Muscle of arm (tissue), 14 donors: ENCODE measurements at places on chromosomes 4 and X.

DNA sequence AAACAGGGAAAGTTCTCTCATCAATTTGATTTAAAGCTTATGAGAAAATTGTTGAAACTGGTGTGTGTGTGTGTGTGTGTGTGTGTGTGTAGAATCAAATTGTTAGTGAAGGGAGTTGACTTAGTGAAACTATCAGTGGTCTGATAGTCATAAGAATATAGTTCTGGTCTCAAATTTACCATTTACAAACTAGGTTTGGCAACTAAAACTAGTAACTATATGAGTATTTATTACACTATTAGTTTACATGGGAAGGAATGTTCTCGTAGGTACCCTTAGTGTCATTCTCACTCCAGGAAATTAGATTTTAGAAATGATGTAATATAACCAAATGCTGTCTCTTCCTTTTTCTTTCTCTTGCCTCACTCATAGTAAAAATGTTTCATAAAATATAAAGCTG, 11.9 kb downstream of the SULT1E1 start:
- DNase-seq: no peak

GRCh38 chr4:48602763-48603162, 112.7 kb downstream of the ZAR1 start:
- DNase-seq: no peak

- no peak for DNase-seq
Observed at GRCh38 chr4:110128029-110128428, 70.4 kb downstream of the ELOVL6 start.

DNA sequence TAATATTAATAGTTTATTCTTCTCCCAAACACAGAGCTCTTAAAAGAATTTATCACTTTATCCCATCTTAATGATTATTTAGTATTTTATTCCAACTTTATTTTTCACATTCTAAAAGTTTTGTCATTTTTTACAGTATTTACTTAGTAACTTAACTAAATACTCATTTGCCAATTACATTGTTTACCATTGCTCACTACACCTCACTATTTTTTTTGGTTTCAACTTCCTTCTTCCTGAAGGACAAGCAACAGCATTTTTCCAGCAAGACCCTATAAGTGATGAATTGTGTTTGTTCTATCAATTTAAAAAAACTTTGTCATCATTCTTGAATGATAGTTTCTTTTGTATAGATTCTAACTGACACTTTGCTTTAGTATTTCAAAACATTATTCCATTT, 19.4 kb upstream of the SRD5A3 start:
- DNase-seq: no peak

DNA sequence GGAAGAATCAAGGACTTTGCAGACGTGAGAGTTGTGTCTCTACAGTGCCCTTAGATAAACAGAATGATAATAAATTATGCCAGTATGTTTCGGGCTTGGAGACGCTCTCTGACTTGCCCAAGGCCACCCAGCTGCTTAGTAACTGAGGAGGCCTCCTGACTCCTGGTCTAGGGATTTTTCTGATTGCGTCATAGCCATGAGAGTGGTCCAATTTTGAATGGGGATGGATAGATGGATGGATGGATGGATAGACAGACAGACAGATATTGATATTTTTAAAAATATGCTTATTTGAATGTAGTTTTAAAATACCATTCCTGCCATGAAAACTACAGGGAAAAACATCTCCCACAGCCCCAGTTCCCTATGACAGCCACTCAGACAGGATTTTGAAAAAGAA, 15.5 kb downstream of the ARHGAP36 start:
- no peak for DNase-seq

DNA sequence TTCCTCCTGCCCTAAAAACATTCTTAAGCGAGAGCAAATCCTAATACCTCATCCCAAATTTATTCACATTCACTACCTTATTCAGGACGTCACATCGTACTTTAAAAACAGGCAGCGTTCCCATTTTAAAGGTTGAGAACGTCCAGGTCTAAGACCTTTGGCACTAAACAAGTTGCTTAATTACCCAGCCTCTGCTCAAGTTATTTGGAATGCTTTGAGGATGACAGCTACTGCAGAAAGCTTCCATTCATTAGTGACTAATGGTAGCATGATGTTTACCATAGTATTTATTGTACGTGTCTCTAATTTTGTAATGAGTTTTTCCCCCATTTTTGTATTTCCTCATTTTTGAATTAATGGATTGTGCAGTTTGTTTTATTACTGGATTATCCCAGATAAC, 1.5 kb downstream of the USP38 start:
- DNase-seq: no peak

DNA sequence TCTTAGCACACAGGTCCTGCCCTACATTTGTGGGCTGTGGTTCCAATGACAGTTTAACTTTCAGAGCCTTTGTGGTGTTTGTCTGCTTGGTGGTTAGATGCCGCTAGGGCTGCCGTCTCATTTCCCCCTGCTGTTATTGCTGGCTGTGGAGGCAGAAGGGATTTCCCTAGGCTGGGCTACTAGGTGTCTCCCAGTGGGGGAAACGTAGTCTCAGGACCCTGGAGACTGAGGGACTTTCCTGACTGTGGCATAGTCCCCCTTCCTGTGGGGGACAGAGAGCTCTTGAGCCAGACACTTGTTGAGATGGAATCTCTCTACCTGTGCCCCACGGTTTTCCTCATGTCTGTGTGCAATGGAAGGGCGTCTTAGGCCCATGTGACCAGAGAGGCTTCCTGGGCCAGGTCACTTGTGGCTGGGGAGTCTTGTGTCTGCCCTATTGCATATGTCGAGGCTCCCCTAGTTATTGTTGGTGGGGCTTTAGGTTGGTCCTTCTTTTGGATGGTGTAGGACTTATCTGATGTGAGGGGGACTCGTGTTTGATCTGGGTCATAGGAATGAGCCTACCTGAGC, 68.2 kb downstream of the ARHGAP10 start:
- no peak for DNase-seq

- DNase-seq: no peak
Observed at GRCh38 chr4:76199664-76200211, 13.9 kb downstream of the SCARB2 start.

DNA sequence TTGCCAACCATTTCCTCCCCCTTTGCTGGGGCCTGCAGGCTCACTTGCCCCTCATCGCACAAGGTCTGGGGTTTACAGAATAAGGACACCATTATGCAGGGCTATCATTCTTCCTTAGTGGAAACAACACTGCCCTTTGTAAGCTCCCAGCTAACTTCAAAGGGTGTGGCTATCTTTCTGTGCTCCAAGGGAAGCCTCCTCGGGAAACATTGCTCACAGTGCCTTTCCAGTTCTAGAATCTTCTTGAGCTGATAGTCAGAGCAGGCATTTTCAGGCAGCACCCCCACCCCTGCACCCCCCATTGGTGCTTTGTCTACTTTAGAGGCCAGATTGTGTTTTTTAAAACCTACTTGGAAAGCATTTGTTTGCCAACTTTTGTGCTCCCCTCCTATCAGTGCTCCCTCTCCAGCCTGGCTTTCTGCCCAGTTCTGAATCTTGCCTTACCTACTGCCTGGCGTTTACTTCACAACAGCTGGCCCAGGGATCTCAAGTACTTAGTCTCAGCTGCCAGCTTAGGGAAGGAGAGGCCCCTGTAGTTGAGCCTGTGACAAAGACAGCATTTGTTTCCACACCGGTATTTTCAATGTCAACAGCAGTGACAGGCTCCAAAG, 53.5 kb downstream of the PLAC1 start:
- DNase-seq: no peak

DNA sequence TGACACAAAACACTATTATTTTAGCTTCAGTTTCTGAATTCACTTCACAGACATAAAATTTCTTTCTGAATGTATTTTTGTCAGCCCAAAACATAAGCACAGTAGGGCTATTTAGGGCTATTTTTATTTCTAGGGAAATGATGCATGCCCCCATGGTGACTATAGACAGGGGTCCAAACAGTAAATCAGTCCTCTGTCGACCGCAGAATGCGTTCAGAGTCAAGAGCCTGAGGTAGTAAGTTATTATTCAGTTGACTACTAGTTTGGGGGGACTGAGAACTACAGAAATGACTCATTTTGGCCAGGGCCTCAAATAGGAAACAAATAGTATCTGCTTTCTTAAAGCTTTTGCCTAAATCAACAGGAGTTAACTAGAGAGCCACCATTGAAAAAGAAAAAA, 414.4 kb downstream of the AFF2 start:
- no peak for DNase-seq

GRCh38 chr4:92636038-92636806, 332.5 kb downstream of the GRID2 start:
- no peak for DNase-seq

GRCh38 chr4:74263551-74263950, 44.7 kb upstream of the EPGN start:
- no peak for DNase-seq

DNA sequence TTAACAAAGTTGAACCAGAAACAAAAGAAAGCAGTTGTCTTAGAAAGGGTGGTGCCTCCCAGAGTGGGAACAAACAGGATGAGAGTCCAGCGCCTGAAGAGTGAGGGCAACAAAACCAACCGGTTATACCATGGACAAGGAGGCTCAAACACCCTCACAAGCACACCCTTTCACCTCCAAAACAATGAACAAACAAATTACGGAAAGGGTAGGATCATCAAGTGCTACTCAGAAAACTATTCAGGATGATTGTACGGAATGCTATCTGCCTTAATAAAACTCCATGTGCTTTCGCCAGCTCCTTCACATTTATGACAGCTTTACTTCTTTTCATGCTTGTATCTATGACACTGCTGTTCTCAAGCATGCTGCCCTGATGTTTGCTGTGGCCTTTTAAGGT, 26.8 kb downstream of the SLC39A8 start:
- no peak for DNase-seq

GRCh38 chrX:141468940-141469339, 115.6 kb downstream of the SPANXA1 start:
- no peak for DNase-seq

DNA sequence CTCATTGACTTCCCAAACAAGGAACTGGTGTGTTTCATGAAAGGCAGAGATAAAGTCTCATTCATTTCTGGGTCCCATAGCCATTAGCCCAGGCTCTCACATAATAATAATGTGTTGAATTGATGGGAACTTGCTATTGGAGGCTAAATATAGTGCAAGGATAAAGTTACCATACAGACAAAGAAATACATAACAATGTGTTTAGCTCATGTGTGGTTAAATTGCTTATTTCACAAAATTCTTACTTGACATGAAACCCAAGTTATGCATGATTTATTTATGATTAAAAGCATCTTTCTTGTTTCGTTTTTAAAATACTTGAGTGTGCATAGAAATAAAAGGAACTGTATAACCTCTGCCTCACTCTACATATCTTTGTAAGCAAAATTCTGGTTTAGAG, 37.3 kb upstream of the LPAR4 start:
- no peak for DNase-seq

DNA sequence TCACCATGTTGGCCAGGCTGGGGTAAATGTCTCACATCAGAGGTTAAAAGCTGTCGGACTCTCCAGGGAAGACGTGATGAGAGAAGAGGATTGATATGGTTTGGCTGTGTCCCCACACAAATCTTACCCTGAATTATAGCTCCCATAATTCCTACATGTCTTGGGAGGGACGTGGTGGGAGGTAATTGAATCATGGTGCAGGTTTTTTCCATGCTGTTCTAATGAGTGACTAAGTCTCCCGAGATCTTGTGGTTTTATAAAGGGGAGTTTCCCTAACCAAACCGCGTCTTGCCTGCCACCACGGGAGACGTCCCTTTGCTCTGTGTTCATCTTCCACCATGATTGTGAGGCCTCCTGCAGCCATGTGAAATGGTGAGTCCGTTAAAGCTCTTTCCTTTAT, 64.4 kb downstream of the ASMT start:
- no peak for DNase-seq

DNA sequence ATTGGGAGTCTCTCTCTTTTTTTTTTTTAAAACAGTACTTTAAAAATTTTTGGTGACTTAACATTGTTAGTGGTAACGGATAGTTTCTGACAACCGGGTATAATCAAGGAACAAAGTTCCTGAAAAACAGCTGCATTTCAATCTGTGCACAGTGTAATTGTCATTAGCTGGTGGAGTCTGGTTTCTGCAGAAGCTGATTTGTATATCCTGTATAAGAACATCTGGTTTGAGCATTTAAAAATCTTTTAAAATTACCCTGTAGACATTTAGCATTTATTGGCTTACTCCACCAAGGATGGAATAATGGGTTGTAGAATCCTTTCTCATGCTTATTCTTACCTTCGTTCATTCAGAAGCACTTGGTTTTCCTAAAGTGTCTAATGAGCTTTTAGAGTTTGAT, 11.2 kb downstream of the JADE1 start:
- DNase-seq: no peak

DNA sequence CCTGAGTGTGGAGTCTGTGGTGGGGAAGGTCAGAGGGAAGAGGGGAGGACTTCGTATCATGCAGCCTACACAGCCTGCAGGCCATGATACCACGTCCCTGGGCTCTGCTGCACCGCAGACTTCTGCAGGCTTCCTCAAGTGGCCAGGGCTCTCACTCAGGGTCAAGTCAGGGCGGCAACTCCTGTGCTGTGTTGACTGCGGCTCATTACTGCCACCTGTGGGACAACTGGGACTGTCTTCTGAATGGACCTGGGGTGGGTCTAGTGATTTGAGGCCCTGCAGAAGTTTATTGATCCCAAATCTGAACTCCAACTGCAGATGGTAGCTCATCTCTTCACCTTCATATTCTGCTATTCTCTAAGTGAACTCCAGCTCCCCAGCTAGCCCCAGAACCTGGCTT, 167.1 kb downstream of the NSUN7 start:
- DNase-seq: no peak

- DNase-seq: no peak
Observed at GRCh38 chr4:170169699-170170098, 79.9 kb upstream of the AADAT start.

DNA sequence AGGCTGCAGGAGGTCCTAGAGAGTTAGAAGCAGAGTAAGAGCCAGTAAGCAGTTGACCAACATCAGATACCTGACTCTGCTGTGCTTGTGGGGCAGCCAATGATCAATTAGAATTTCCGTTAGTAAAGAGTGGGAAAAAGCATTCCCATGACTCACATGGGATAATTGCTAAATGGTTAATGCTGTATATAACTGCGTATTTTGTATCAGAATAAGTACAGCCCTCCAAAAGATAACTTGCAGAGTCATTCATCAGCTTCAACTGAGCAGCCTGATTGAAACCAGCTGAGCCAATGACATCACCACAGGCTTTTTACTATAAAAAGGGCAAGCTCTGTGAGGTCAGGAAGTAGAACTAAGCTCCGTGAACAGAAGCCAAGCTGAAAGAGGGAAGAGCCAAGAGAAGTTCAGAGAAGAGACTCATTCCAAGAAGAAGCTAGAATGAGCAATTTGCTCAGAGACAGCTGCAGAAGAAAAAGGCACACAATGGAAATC, 67.9 kb downstream of the PPP3CA start:
- DNase-seq: peak; percentile 88

GRCh38 chr4:8050555-8051206, 107.9 kb downstream of the ABLIM2 start:
- peak; percentile 77 for DNase-seq

DNA sequence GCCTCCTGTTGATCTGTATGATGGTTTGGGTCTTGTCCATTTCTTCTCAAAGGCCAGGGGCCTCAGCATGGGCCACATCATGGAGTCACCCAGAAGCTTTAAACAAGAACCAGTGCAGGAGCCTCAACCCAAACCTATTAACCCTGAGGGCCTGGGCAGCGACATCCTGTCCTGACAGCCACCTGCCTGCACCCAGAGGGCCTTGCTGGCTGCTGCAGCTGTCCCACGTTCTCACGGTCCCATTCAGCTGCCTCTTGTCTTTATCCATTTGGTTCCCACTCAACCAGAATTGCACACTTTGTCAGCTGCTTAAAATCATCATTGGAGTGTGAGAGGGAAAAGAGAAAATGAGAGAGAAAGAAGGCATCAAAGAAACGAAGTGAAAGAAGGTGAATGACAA, 21.6 kb downstream of the C4orf50 start:
- DNase-seq: no peak
